ENCODE measurements at places on chromosomes 7 and 10. TPM values are rescaled to one million over a fixed set of nuclear protein-coding genes. Genes with fewer than 3 reads are reported as not detected.

Gene FRMPD2
- not detected for total RNA-seq

Gene VAX1
- not detected for total RNA-seq

Gene CPEB3
- total RNA-seq: 3.2 TPM

Gene EXOSC1
- total RNA-seq: 56.2 TPM

Gene ADARB2
- not detected for total RNA-seq

Gene TMEM196
- total RNA-seq: not detected

Gene EBF3
- total RNA-seq: not detected

Gene EGR2
- total RNA-seq: 0.30 TPM

Gene ZNF775
- 6.5 TPM for total RNA-seq

Gene NAT16
- not detected for total RNA-seq

Gene TMEM184A
- not detected for total RNA-seq

Gene TSPAN12
- total RNA-seq: not detected

Gene CDH23
- 8.1 TPM for total RNA-seq

Gene PILRA
- total RNA-seq: 16.0 TPM

Gene NME8
- total RNA-seq: not detected

Gene SLC16A9
- not detected for total RNA-seq

Gene COL1A2
- total RNA-seq: not detected

Gene NODAL
- not detected for total RNA-seq

Gene BUB3
- 335 TPM for total RNA-seq

Gene CTAGE4
- total RNA-seq: not detected

Gene ZNF365
- total RNA-seq: not detected

Gene CACNB2
- total RNA-seq: not detected

Gene PAX4
- total RNA-seq: not detected

Gene CHAT
- total RNA-seq: not detected

Gene RPS24
- 2,059 TPM for total RNA-seq

Gene FKBP14
- 17.9 TPM for total RNA-seq

Gene VWA2
- not detected for total RNA-seq

Gene CALN1
- total RNA-seq: not detected

Gene OGDHL
- 0.23 TPM for total RNA-seq

Gene PMPCB
- 95.9 TPM for total RNA-seq

Gene PKD2L1
- total RNA-seq: not detected

Gene CFAP43
- not detected for total RNA-seq

Gene GIMAP5
- not detected for total RNA-seq

Gene CCZ1B
- total RNA-seq: 52.0 TPM

Gene CPA5
- not detected for total RNA-seq

Gene PLXDC2
- not detected for total RNA-seq

Gene SPDYE2B
- total RNA-seq: not detected

Gene PROSER2
- not detected for total RNA-seq

Gene PTPRE
- total RNA-seq: 8.3 TPM

Gene PVRIG
- total RNA-seq: 86.6 TPM

Gene CELF2
- total RNA-seq: 17.2 TPM

Gene AIFM2
- total RNA-seq: 2.4 TPM

Gene ADCYAP1R1
- total RNA-seq: not detected

Gene PIK3AP1
- 111 TPM for total RNA-seq

Gene SPDYE6
- not detected for total RNA-seq

Gene BTBD16
- not detected for total RNA-seq

Gene C10orf53
- not detected for total RNA-seq

Gene HMX3
- not detected for total RNA-seq

Gene CYP17A1
- total RNA-seq: not detected

Gene HOXA9
- not detected for total RNA-seq

Gene CFAP69
- total RNA-seq: not detected

All from OCI-LY7 (cell line).